ENCODE measurements at places on chromosomes 16 and 17.

DNA sequence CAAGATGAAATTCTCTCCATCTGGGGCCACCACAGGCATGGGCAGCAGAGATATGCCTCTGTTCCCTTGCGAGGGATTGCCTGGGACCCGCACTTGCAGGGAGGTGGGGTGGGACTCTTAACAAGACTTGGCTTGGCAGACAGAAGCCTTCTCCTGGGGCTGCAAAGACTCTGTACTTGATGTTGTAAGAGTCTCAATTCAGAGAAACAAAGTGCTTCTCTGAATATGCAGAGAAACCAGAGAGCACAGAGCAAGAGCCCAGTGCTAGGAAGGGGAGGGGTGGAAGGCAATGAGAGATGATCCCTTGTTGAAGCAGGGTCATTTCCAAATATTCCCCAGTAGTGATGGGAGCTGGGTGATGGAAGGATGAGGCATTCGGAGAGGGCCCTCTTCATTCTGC is 2.2 kb downstream of the MMP28 start:
- no peak overlapping the region for H3K27ac ChIP-seq
- peaks cover 74% of the 10 kb centered on the region for H3K27me3 ChIP-seq
- no peak for DNase-seq
- H3K4me3 ChIP-seq, result no peak overlapping the region

- H3K4me1 ChIP-seq, result peaks cover 30% of the 10 kb centered on the region
- no peak for DNase-seq
- H3K36me3 ChIP-seq, result no peaks in the 10 kb centered on the region
- H3K27me3 ChIP-seq, result no peaks in the 10 kb centered on the region
Observed at GRCh38 chr16:84531671-84532111, 27.2 kb upstream of the MEAK7 start.

DNA sequence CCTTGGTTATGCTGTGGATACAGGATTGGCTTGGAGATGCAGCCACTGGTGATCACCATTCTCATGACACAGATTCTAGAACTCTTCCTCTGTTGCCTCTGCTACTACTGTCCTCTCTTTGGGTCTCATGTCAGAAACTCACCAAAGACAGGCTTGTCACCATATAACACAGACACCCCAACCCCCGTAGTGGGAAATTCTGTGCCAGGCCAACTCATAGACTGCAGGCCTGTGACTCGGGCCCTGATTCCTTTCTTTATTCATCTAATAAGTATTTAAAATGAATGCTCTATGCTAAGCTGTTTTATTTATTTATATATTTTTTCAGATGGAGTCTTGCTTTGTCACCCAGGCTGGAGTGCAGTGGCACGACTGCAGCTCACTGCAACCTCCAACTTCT is 9.5 kb downstream of the CYB5D2 start:
- DNase-seq, result no peak
- H3K4me3 ChIP-seq, result no peak overlapping the region
- no peak overlapping the region for H3K27ac ChIP-seq

- peak overlapping the region; percentile 41 for H3K4me3 ChIP-seq
- H3K27ac ChIP-seq, result no peak overlapping the region
- no peaks in the 10 kb centered on the region for H3K27me3 ChIP-seq
Observed at GRCh38 chr16:2511128-2511800, 2.5 kb upstream of the ATP6V0C start.

- peaks cover 21% of the 10 kb centered on the region for H3K4me1 ChIP-seq
- DNase-seq, result no peak
- no peak overlapping the region for H3K27ac ChIP-seq
- H3K36me3 ChIP-seq, result no peaks in the 10 kb centered on the region
- H3K4me3 ChIP-seq, result no peak overlapping the region
Observed at GRCh38 chr16:14106457-14106856, 35.3 kb downstream of the MRTFB start.
